ENCODE measurements at places on chromosomes 7 and 10.

- DNase-seq, result no peak
Observed at GRCh38 chr7:138816650-138817049, 18.7 kb upstream of the ATP6V0A4 start.

DNA sequence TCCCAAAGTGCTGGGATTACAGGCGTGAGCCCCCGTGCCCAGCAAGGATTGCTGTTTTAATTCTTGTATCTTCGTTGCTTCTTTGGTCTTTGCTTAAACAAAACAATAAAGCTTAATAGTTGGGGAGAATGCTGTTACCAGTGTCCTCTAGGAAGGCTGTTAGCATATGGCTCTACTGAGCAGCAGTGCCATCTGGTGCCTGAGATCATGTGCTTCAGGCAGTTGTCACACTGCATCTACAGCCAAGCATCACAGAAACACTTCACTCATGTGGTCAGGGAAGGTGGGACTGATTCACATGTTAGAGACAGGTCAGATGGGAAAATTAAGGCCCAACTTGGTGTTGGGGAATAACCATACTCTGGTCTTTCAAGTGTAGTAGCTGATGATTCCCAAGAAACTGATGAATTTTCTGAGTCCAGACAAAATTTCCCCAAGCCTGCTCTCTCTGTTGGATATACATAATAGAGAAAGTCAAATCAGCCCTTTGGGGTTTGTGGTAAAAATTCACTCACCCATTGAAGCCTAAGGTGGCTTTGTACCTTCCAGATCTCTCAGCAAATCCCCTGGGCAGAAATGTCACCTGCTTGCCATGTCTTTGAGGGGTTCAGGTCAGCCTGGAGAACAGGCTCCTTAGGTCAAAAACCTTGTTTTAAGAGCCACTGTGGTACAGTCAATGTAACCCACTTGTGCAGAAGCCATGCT, 28.4 kb downstream of the UBE2D4 start:
- DNase-seq, result no peak

- DNase-seq, result no peak
Observed at GRCh38 chr7:142353147-142354060, 95.5 kb upstream of the PRSS58 start.

GRCh38 chr7:2468227-2468626, 8.0 kb downstream of the GRIFIN start:
- no peak for DNase-seq

DNA sequence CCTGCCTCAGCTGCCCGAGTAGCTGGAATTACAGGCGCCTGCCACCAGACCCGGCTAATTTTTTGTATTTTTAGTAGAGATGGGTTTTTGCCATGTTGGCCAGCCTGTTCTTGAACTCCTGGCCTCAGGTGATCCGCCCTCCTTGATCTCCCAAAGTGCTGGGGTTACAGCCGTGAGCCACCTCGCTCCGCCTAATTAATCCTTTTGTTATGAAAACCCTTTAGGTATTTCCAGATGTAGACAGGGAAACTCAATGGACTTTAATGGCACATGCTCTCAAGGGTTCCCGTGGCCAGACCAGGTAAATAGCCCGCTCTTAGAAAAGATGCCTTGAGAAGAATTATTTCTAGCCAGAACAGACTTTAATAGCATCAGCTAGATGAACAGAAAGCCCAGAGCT, 19.7 kb upstream of the EXOC4 start:
- DNase-seq, result no peak

- DNase-seq, result no peak
Observed at GRCh38 chr7:39674406-39674805, 51.0 kb downstream of the RALA start.

All from bone marrow (tissue), 2 donors.